Fibroblast of lung (primary cell): ENCODE measurements at places on chromosomes 7 and 10. TPM values are rescaled to one million over a fixed set of nuclear protein-coding genes. Genes with fewer than 3 reads are reported as not detected.

MSMB gene
- not detected in 2 replicates for total RNA-seq

PRR15 gene
- total RNA-seq: 0.51 TPM in 1 of 2 replicates, not detected in the other

TMEM229A gene
- total RNA-seq: not detected in 2 replicates

CNPY1 gene
- not detected in 2 replicates for total RNA-seq

MMP21 gene
- 0.17 and 0.26 TPM in 2 replicates for total RNA-seq

LRIT1 gene
- total RNA-seq: not detected in 2 replicates

FOXI2 gene
- total RNA-seq: not detected in 2 replicates

DENND11 gene
- 6.1 and 6.9 TPM in 2 replicates for total RNA-seq

VSTM4 gene
- 4.4 and 8.1 TPM in 2 replicates for total RNA-seq

INTS15 gene
- 7.1 and 9.0 TPM in 2 replicates for total RNA-seq

HERC4 gene
- total RNA-seq: 77.0 and 140 TPM in 2 replicates

CDK6 gene
- 9.8 and 17.8 TPM in 2 replicates for total RNA-seq

GIMAP2 gene
- 13.9 and 16.2 TPM in 2 replicates for total RNA-seq

PDK4 gene
- total RNA-seq: 2.8 and 3.1 TPM in 2 replicates

PLA2G12B gene
- not detected in 2 replicates for total RNA-seq

HOXA2 gene
- total RNA-seq: 1.0 and 1.3 TPM in 2 replicates

SPDYE5 gene
- total RNA-seq: not detected in 2 replicates

HOXA11 gene
- not detected in 2 replicates for total RNA-seq

GDF2 gene
- not detected in 2 replicates for total RNA-seq

SLC13A1 gene
- not detected in 2 replicates for total RNA-seq

GSAP gene
- total RNA-seq: 10.3 and 21.5 TPM in 2 replicates

NODAL gene
- total RNA-seq: not detected in 2 replicates

CUZD1 gene
- 0.50 and 0.51 TPM in 2 replicates for total RNA-seq

FXYD4 gene
- total RNA-seq: not detected in 2 replicates

MUC12 gene
- 0.50 and 0.51 TPM in 2 replicates for total RNA-seq

CFAP58 gene
- total RNA-seq: 0.26 and 0.33 TPM in 2 replicates

IRF5 gene
- 0.33 TPM in 1 of 2 replicates, not detected in the other for total RNA-seq

MICALL2 gene
- 48.0 and 60.1 TPM in 2 replicates for total RNA-seq

GBX1 gene
- total RNA-seq: not detected in 2 replicates

RASA4B gene
- total RNA-seq: 1.5 and 2.1 TPM in 2 replicates

GIMAP6 gene
- under 0.01 TPM in 1 of 2 replicates, not detected in the other for total RNA-seq

AKR1C3 gene
- 44.3 and 63.7 TPM in 2 replicates for total RNA-seq

OR9A2 gene
- total RNA-seq: not detected in 2 replicates

PLXNA4 gene
- 1.2 and 1.8 TPM in 2 replicates for total RNA-seq

PTF1A gene
- not detected in 2 replicates for total RNA-seq

FFAR4 gene
- total RNA-seq: not detected in 2 replicates

NYAP1 gene
- 0.26 and 0.33 TPM in 2 replicates for total RNA-seq

IQUB gene
- total RNA-seq: 0.77 and 0.83 TPM in 2 replicates

ASB10 gene
- total RNA-seq: not detected in 2 replicates

THSD7A gene
- under 0.01 and 0.83 TPM in 2 replicates for total RNA-seq

KNDC1 gene
- total RNA-seq: 0.26 and 0.50 TPM in 2 replicates

IGF2BP3 gene
- 1.5 and 4.3 TPM in 2 replicates for total RNA-seq

XRCC2 gene
- under 0.01 and 0.66 TPM in 2 replicates for total RNA-seq

IL2RA gene
- not detected in 2 replicates for total RNA-seq

SPDYE1 gene
- under 0.01 TPM in 1 of 2 replicates, not detected in the other for total RNA-seq

HEPACAM2 gene
- total RNA-seq: under 0.01 TPM in 2 replicates

NANOS1 gene
- total RNA-seq: 1.0 and 1.2 TPM in 2 replicates

ELOVL3 gene
- total RNA-seq: 0.26 and 0.66 TPM in 2 replicates

ELN gene
- 2.1 and 6.4 TPM in 2 replicates for total RNA-seq
